ENCODE measurements at places on chromosomes 7 and 10. TPM values are rescaled to one million over a fixed set of nuclear protein-coding genes. Genes with fewer than 3 reads are reported as not detected.

The SPACDR gene
- total RNA-seq, result not detected

DNA sequence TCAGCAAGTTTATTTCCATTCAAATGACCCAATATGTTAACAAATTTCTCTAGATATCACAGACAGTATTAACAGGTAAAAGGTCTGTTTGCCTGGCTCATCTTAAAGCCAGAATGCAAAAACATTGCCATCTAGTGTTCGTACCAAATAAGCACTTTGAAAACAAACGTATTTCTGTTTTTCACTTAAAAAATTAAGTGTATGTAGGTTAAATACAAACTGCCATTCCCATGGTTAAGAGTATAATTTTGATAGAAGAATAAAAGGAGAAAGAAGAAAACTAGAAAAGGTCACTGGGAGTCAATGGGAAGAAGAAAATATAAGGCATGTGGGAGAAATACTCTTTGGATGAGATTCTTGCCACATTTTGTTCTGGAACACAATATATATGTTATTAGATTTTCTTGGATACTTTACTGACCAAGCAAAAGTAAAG lies 51.0 kb downstream of the ORC5 start:
- H3K4me3 ChIP-seq, result no peak overlapping the region
- no peak overlapping the region for H3K27ac ChIP-seq
- H3K27me3 ChIP-seq, result no peaks in the 10 kb centered on the region
- H3K36me3 ChIP-seq, result peaks cover 8% of the 10 kb centered on the region
- no peak for DNase-seq

The CTAGE15 gene
- 1.7 TPM for total RNA-seq

The ANXA11 gene
- total RNA-seq, result 64.0 TPM

- no peak overlapping the region for H3K4me3 ChIP-seq
- no peak for DNase-seq
- no peaks in the 10 kb centered on the region for H3K27me3 ChIP-seq
- H3K36me3 ChIP-seq, result no peaks in the 10 kb centered on the region
Observed at GRCh38 chr7:132254455-132254854, 321.8 kb downstream of the PLXNA4 start.

The AGMO gene
- 0.83 TPM for total RNA-seq

- DNase-seq, result no peak
- no peaks in the 10 kb centered on the region for H3K4me1 ChIP-seq
- no peak overlapping the region for H3K4me3 ChIP-seq
- no peaks in the 10 kb centered on the region for H3K27me3 ChIP-seq
- H3K27ac ChIP-seq, result no peak overlapping the region
- no peaks in the 10 kb centered on the region for H3K36me3 ChIP-seq
Observed at GRCh38 chr7:31423994-31424393, 83.5 kb upstream of the NEUROD6 start.

The WIPF3 gene
- total RNA-seq, result 11.8 TPM

DNA sequence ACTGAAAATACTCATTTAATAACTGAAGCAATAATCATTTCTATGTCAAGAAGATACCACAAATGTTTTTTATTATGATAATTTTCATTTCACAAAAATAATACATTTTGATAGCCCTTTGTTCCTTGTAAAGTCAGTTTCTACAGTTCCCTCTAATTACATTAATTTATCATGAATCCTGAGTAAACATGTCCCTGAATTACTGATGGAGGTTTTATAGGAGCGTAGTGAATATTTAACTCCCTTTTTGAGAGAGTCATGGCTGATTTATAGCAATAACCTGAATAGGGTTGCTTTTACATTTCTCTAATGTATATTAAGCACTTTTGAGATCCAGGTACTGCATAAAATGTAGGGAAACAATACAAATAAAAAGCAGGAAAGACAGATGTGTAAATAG lies 216.0 kb upstream of the DKK1 start:
- peaks cover 4% of the 10 kb centered on the region for H3K36me3 ChIP-seq
- DNase-seq, result no peak
- H3K4me3 ChIP-seq, result no peak overlapping the region

The PLXNA4 gene
- 0.35 TPM for total RNA-seq

- no peak overlapping the region for H3K4me3 ChIP-seq
- no peak overlapping the region for H3K27ac ChIP-seq
- H3K27me3 ChIP-seq, result no peaks in the 10 kb centered on the region
- peaks cover 8% of the 10 kb centered on the region for H3K4me1 ChIP-seq
- H3K36me3 ChIP-seq, result no peaks in the 10 kb centered on the region
Observed at GRCh38 chr10:127968027-127968441, 61.1 kb downstream of the PTPRE start.

DNA sequence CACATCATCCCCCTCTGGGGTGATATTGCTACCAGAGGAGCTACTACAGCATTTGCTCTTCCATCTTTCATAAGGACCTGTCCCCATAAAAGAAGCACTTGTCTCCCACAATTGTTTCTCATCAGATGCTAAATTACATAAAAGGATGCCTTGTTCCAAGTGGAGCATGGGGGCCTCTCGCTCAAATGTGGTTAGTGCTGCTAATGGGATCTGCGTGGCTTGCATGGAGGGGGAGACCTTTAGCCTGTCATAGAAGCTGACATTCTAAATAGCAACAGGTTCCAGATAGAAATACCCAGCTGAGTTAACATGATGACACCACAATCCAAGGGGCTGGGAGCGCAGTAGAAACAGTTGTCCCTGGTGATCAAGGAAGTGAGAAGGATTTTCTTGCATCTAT lies 257.9 kb downstream of the SFMBT2 start:
- H3K4me3 ChIP-seq, result no peak overlapping the region
- H3K4me1 ChIP-seq, result no peaks in the 10 kb centered on the region
- H3K27me3 ChIP-seq, result no peaks in the 10 kb centered on the region
- H3K27ac ChIP-seq, result no peak overlapping the region
- no peak for DNase-seq

DNA sequence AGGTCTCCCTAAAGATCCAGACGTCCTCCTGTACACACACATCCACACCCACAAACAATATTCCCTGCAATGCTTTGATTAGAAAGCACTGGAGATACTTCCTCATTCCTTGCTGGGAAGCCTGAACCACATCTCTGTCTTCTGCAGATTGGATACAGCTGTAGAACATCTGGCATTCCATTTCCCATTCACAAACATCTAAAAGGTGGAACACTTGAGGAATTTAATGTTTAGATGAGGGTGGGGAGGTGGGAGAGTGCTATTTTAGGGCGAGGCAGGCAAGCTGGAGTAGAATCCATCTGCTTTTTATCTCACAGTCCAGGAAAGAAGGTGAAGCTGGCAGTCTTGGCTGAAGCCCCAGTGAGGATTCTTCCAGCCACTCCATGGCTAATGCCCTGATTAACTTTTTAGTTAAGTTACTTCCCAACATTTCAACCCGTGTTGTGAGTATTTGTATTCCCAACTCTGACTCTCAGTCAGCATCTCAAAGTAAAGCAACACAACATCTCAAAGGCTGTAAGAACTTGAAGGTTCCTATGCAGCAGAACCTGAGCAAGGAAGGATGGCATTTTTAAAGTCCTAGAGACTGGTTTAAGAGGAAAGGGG lies 46.1 kb downstream of the CYTH3 start:
- H3K4me1 ChIP-seq, result no peaks in the 10 kb centered on the region
- H3K27ac ChIP-seq, result no peak overlapping the region
- peaks cover 11% of the 10 kb centered on the region for H3K36me3 ChIP-seq
- H3K27me3 ChIP-seq, result no peaks in the 10 kb centered on the region
- H3K4me3 ChIP-seq, result no peak overlapping the region
- DNase-seq, result no peak

GRCh38 chr10:115029452-115030375 lies 63.5 kb upstream of the ATRNL1 start:
- H3K27ac ChIP-seq, result no peak overlapping the region
- no peak overlapping the region for H3K4me3 ChIP-seq
- H3K36me3 ChIP-seq, result no peaks in the 10 kb centered on the region
- no peaks in the 10 kb centered on the region for H3K27me3 ChIP-seq

- no peak overlapping the region for H3K27ac ChIP-seq
- H3K4me1 ChIP-seq, result no peaks in the 10 kb centered on the region
- no peak overlapping the region for H3K4me3 ChIP-seq
- no peak for DNase-seq
- 0 out of 3 replicates have a peak, but pooled peaks cover 3% of the 10 kb centered on the region for H3K36me3 ChIP-seq
Observed at GRCh38 chr7:70334871-70335270, 736.6 kb downstream of the AUTS2 start.

The SMO gene
- total RNA-seq, result 70.0 TPM

DNA sequence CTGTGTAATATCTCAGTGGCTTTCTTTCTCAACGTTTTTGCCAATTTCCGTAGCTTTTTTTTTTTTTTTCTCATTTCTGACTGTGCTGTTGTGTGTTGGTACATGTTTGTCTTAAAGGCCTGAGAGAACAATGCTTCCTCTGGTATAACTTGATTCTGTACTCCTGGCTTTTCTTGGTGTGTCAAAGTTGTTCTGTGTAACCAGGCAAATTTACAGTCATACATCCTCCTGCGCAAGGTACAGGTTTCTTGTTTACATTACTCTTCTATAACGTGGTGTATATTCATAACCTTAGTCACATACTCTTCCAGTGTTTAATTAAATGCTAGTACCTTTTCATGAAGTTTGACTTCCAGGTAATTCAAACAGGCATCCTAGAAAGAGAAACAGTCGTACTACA lies 8.3 kb upstream of the ARHGAP12 start:
- H3K27me3 ChIP-seq, result no peaks in the 10 kb centered on the region
- H3K27ac ChIP-seq, result no peak overlapping the region
- no peak overlapping the region for H3K4me3 ChIP-seq
- peaks cover 4% of the 10 kb centered on the region for H3K4me1 ChIP-seq
- no peaks in the 10 kb centered on the region for H3K36me3 ChIP-seq
- no peak for DNase-seq

GRCh38 chr10:86084585-86084984 lies 282.0 kb downstream of the GRID1 start:
- no peak overlapping the region for H3K4me3 ChIP-seq
- H3K36me3 ChIP-seq, result no peaks in the 10 kb centered on the region
- no peaks in the 10 kb centered on the region for H3K27me3 ChIP-seq
- no peak for DNase-seq
- no peaks in the 10 kb centered on the region for H3K4me1 ChIP-seq

The TMEM236 gene
- total RNA-seq, result not detected

The RASA4 gene
- 10.0 TPM for total RNA-seq

GRCh38 chr10:75572478-75572877 lies 141.1 kb downstream of the LRMDA start:
- no peak for DNase-seq
- H3K4me1 ChIP-seq, result no peaks in the 10 kb centered on the region
- H3K36me3 ChIP-seq, result peaks cover 12% of the 10 kb centered on the region
- no peak overlapping the region for H3K4me3 ChIP-seq
- no peaks in the 10 kb centered on the region for H3K27me3 ChIP-seq
- H3K27ac ChIP-seq, result no peak overlapping the region

- H3K36me3 ChIP-seq, result no peaks in the 10 kb centered on the region
- no peak overlapping the region for H3K4me3 ChIP-seq
- H3K27me3 ChIP-seq, result no peaks in the 10 kb centered on the region
- no peak overlapping the region for H3K27ac ChIP-seq
Observed at GRCh38 chr7:139901056-139901795, 72.2 kb downstream of the TBXAS1 start.

DNA sequence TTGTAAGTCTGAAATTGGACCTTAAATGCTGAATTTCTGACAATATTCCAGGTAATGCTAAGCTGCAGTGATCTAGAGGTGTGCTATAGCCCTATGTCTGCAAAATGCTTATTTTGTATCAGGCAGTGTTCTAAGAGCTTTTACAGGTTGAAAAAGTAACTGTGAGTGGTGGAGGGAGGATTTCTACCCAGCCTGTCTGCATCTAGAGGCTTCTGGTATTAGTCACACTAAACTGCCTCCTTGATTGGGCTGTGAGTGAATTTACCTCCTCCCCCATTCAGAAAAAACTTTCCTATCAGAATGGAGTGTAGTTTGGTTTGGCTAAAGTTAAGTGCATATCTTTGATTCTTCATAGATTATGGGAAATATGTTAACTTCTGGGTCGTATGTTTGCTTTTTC lies 56.8 kb downstream of the BBS9 start:
- H3K36me3 ChIP-seq, result no peaks in the 10 kb centered on the region
- peak; percentile 34 for DNase-seq
- H3K27me3 ChIP-seq, result no peaks in the 10 kb centered on the region
- no peaks in the 10 kb centered on the region for H3K4me1 ChIP-seq

The HTR5A gene
- total RNA-seq, result not detected

The CNPY1 gene
- not detected for total RNA-seq

The GSAP gene
- 1.9 TPM for total RNA-seq

DNA sequence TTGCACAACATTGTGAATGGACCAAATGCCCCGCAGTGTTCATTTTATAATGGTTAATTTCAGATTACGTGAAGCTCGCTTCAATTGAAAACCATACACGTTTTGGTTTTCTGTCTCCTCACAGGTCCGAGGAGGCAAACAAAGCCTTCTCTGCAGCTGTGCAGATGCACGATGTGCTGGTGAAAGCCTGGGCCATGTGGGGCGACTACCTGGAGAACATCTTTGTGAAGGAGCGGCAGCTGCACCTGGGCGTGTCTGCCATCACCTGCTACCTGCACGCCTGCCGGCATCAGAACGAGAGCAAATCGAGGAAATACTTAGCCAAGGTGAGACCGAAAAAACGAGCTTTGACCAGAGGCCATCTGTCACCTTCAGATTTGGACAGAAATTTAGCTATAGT lies 110.3 kb downstream of the TRRAP start:
- DNase-seq, result no peak
- H3K27me3 ChIP-seq, result no peaks in the 10 kb centered on the region
- H3K4me1 ChIP-seq, result no peaks in the 10 kb centered on the region
- peaks cover 92% of the 10 kb centered on the region for H3K36me3 ChIP-seq
- H3K27ac ChIP-seq, result no peak overlapping the region

DNA sequence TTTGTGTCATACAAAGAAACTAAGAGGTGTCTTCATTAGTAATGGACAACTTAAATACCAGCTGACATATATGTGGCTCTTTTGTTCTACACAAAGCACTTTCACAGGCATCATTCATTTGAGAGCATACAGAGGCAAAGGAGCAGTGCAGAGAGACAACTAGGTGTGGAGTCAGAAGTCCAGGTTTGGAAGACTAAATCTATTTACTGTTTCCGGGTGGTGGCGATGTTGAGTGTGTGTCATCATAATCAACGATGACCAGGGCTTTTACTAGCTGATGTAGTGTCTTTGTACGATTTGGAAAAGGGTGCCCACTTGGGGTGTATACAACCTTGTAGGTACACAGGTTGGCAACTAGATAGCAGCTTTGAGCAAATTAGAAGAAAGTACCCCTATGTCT lies 195.5 kb upstream of the CCDC6 start:
- no peak for DNase-seq
- no peak overlapping the region for H3K27ac ChIP-seq
- H3K4me3 ChIP-seq, result no peak overlapping the region
- H3K36me3 ChIP-seq, result no peaks in the 10 kb centered on the region
- H3K27me3 ChIP-seq, result no peaks in the 10 kb centered on the region
- peaks cover 3% of the 10 kb centered on the region for H3K4me1 ChIP-seq

GRCh38 chr10:36038316-36038955 lies 396.3 kb upstream of the FZD8 start:
- H3K36me3 ChIP-seq, result no peaks in the 10 kb centered on the region
- no peak overlapping the region for H3K27ac ChIP-seq
- H3K4me1 ChIP-seq, result no peaks in the 10 kb centered on the region
- no peaks in the 10 kb centered on the region for H3K27me3 ChIP-seq
- DNase-seq, result no peak
- no peak overlapping the region for H3K4me3 ChIP-seq

The ASAH2 gene
- total RNA-seq, result 5.9 TPM
